ENCODE measurements at places on chromosomes 2 and 18.

DNA sequence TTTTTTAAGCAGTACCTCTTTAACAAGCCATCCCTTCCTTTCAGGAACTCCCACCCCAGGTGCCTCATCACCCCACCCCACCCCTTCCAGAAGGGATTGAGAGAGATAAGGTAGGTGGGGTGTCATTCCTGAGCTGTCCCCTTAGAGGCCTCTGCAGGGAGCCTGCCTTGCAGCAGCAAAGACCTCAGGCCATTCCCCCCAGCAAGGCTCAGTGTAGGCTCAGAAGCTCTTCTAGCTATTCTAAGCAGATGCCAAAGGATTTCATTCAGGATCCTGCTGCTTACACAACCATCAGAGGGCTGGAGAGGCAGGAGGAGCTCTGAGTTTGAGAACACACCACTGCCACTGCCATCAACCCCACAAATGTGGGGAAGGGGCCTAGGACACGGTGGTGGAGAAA, 5.8 kb upstream of the FIGLA start:
- DNase-seq = no peak

DNA sequence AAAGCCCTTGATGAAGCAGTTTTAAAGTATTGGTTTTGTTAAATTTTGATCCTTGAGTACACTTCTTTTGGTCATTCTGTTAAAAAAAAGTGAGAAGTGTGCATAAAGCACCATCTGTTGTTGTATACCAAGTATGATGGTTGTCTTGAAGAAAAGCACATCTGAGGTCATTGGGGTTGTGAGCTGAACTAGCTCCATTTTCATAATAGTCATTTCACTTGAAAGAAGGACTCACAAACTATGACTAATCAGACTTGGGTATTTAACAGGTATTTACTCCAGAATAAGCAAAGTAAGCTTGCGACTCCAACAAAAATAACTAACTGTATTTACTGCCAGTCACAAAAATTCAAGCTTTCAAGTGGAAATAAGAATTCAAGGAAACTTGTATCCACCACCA, 35.1 kb downstream of the CHN1 start:
- DNase-seq = no peak

DNA sequence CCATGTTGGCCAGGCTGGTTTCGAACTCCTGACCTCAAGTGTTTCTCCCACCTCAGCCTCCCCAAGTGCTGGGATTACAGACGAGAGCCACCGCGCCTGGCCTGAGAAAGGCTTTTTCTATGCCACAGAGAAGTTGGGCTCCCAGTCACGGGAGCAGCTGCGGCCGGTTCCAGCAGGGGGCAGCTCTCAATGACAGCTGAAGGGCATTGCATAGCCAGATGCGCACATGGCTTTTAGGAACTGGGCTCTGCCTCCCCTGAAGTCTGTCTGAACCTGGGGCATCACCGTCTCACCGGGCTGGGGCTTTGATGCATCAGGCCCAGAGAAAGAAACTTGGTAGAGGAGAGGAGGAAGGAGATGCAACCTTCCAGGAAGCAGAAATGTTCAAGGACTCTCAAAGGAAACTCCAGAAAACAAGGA, 84.2 kb upstream of the LAPTM4A start:
- DNase-seq = no peak

DNA sequence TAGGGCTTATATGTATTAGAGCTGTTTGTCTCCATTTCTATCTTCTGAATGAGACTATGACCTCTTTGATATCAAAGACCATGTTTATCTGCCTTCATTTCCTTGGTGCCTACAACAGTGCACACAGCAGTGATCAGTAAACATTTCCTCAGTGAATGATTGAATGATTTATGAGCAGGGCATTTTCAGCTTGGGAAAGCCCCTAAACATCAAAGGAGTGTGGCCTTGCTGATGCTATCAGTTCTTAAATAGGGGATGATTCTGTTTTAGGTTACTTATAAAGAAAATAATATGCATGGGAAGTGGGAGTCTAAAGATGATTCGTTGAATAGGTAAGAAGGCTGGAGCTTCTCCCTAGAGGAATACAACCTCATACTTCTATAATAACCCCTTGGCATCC, 425.3 kb downstream of the ZNF521 start:
- DNase-seq = no peak

GRCh38 chr2:209942936-209943605, 59.4 kb upstream of the RPE start:
- DNase-seq = no peak

GRCh38 chr2:23826040-23826439, 100.9 kb downstream of the ATAD2B start:
- DNase-seq = no peak

- no peak for DNase-seq
Observed at GRCh38 chr2:236993286-236993685, 92.4 kb upstream of the COPS8 start.

- DNase-seq = no peak
Observed at GRCh38 chr2:150426315-150426714, 61.2 kb downstream of the RND3 start.

DNA sequence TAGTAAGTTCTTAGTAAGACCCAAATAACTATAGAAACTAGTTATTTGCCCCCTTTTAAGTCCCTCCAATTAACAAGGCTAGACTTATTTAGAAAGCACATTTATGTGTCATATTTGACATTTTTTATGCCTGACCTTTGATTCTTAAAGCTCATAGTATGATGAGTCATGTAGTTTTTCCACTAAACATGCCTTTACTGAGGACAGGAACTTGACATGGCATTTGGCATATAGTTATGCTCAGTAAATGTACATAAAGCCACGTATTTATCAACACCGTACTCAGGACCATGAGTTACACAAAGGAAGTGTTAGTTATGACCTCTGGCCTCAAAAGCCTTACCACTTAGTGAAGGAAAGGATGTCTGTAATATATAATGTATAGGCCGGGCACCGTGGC, 78.9 kb downstream of the GNAL start:
- no peak for DNase-seq

- DNase-seq = no peak
Observed at GRCh38 chr2:12102679-12103078, 356.2 kb downstream of the LPIN1 start.

DNA sequence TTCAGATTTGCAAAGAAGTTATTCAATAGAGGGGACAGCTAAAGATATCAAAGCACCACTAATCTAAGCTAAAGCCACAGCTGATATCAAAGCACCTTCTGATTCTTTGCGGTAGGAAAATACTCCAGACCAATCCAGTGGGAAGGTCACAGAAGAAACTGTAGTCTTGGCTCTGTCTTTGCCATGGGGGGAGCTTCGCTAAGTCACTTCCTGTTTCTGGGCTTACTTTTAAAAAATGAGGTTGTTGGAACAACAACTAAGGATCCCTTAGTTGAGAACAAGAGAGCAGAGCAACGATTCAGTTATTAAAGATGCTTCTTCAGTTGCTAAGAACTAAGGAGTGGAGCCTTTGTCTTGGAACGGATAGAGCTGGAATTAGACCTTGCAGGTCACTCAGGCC, 12.2 kb downstream of the LPIN1 start:
- DNase-seq = no peak
